ENCODE measurements at places on chromosomes 16 and 17. TPM values are rescaled to one million over a fixed set of nuclear protein-coding genes. Genes with fewer than 3 reads are reported as not detected.

The CTRB2 gene
- not detected for total RNA-seq

The NECAB2 gene
- total RNA-seq: 0.36 TPM

The NOD2 gene
- 0.07 TPM for total RNA-seq

GRCh38 chr17:73007407-73007806 is 85.1 kb downstream of the SLC39A11 start:
- DNase-seq: no peak

DNA sequence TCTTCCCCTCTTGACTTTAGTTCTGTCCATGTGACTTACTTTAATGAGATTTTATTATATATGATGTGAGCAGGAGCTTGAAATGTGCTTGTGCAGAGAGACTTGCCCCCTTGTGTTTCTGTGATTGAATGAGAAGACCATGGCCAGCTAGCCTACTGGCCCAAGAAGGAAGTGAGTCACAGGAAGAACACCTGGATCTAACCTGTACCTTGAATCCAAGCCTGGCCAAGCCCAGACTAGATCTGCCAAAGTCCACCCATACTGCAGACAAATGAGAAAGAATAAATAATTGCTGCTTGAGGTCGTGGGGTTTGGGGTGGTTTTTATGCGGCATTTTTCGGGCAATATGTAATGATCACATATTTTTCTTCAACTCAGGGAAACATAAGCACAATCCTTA is 9.6 kb downstream of the ABCA10 start:
- DNase-seq: no peak

The MYH2 gene
- not detected for total RNA-seq

- DNase-seq: no peak
These were observed 92.5 kb upstream of the PLCG2 start for GRCh38 chr16:81686391-81687130.

- no peak for DNase-seq
These were observed 37.2 kb upstream of the NAGLU start for GRCh38 chr17:42498828-42499227.

Data from epithelial cell of proximal tubule (primary cell).